ENCODE measurements at places on chromosomes 7 and 10.

DNA sequence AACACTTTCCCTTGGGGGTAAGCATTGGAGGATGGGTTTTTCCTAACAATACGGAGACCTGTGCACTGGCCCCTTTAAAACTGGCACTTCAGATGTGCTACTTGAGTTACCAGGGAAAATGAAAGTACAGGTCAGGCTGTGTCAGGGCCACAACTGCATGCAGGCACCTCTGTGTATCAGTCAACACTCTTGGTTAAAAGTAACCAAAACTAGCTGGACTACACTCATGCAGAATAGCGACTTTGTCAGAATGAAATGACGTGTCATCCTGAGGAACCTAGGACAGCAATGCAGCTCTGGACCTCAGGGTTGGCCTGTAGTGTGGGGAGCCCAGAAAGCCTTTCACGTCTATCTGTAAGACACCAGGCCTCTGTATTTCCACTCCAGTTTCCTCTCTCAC is 33.8 kb upstream of the SMKR1 start:
- no peak for DNase-seq

DNA sequence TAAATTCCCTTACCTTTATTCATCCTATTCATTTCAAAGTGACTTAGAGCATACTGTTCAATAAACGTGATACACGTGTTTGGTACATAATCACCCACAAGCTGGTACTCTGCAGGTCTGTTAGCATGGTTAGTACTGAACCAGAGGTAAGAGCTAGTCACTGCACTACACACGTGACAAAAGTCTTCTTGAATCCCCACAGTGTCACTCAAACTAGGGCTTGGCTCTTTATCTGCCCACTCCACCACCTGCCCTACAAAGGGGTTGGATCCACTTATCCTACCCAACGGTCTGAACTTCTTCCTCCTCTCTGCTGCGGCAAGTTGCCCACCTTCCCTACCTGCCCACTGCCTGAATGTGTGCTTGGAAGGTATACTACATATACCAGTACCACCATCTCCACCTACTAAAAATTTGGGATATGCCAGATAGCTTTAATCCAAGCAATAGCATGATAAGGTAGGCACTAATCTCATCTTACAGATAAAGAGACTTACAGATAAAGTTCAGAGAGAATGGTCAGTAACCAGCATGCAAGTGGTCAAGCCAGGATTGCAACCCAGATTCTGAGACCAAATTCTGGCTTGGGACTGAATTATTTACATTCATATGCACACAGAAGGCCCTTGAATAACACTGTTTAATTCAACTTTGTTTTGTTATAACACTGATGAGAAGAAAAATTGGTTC is 92.2 kb downstream of the SGMS1 start:
- no peak for DNase-seq

- DNase-seq: no peak
These were observed 160.9 kb upstream of the AGK start for GRCh38 chr7:141390339-141390738.

DNA sequence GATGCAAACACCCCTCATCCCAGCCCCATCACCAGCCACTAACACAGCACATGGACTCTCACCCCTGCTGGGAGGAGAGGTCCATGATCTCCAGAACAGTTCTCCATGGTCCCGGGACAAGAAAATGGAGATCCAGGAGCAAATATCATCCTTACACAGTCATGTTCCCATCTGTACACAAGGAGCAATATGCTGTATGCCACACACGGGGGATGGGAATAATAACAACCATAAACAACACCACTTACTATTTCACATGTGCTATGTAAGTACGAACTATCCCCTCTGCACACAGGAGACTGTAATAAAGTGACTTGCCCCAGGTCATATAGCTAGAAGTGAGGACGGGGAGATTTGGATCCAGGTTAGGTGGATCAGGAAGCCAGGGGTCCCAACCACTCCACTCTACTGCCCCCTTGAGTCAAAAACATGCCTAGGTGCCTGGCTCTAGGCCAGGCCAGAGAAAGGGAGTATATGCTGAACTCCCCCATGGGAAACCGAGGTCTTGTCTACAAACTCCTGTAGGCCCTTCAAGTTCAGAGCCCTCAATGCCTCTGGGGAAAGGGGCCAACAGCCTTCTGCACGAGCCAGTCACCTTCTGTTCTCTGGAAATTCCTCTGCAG is 34.1 kb downstream of the LRRC20 start:
- peak; percentile 8 for DNase-seq

- no peak for DNase-seq
These were observed 100.4 kb upstream of the ARHGAP21 start for GRCh38 chr10:24824124-24824523.

- DNase-seq: no peak
These were observed 14.8 kb downstream of the NFE2L3 start for GRCh38 chr7:26166684-26167266.

- DNase-seq: no peak
These were observed 16.7 kb upstream of the RSBN1L start for GRCh38 chr7:77679608-77680007.

- peak; percentile 43 for DNase-seq
These were observed 18.7 kb upstream of the CBLL1 start for GRCh38 chr7:107725138-107725740.

GRCh38 chr7:24797270-24797669 is 40.0 kb upstream of the GSDME start:
- no peak for DNase-seq

DNA sequence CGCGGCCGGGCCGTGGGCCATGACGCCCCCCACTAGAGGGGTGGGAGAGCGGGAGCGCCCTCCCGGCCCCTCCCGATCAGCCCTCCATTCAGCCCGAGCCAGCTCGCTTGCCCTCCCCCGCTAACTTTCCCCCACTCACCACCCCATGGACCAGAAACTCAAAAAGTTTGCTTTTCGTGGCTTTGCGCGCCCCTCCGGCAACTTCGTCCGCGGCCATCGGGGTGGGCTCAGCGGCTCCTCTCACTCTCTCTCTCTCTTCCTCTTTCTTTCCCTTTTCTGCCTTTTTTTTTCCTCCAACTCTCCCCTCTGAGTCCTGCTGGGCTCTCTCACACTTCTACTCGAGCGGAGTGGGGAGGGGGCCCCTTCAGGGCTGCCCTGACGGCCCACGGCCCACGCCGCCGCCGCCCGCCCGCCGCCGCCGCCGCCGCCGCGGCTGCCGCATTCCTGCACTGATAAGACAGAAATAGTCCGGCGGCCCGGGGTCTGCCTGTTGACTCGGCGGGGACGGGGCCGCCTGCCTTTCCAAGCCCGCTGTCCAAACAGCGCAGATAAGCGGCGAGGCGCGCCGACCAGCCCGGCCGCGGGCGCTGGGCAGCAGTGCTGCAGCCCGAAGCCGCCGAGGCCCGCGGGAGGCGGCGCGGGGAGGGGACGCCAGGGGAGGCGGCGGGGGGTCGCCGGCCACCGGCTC is at the start of gene SMARCD3:
SMARCD3 (minus strand) TSS at position 349 of the 688 bp plus-strand sequence; CDS start at position 217, 132 bp downstream.
- DNase-seq: peak; percentile 27

DNA sequence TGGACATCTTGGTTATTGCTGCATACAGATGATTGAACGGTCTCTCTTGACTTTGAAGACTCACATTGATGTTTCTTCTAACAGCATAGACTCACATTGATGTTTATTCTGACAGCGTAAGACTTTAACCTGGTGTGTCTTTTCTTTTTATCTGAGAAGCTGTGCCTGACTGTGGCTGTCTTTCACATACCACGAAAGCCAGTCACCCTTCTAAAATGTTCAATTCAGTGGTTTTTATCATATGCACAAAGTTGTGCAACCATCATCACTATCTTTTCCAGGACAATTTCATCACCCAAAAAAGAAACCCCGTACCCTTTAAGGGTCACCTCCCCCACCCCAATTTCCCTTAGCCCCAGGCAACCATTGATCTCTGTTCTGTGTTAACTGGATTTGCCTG is 24.7 kb downstream of the CELF2 start:
- no peak for DNase-seq

GRCh38 chr10:128277267-128277840 is 151.1 kb upstream of the MKI67 start:
- no peak for DNase-seq

- no peak for DNase-seq
These were observed 66.8 kb upstream of the COL13A1 start for GRCh38 chr10:69734797-69735468.

DNA sequence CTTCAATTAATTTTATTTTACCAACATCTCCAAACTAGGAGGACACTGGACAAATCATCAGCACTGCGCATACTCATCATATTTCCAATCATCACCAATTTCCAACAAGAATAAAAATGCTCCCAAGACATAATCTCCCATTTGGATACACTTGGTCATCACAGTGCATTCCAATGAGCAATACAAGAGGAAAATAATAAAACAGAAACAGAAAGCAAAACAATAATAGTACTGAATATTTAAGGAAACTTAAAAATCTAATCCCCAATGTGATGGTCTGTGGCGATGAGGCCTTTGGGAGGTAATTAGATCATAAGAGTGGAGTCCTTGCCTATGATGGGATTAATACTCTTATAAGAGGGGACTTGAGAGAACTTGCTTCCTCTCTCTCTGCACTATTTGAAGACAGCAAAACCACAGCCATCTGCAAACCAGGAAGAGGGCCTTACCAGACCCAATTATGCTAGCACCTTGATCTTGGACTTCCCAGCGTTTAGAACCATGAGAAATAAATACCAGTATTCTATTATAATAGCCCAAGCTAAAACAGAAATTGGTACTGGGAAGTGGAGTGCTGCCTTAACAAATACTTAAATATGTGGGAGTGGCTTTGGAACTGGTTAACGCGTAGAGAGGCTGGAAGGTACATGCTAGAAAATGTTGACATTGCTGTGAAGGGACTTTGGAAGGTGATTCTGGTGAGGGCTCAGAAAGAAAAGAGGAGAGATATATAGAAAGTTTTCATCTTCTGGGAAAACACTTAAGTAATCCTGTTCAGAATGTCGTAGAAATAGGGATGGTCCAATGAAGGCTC is 91.5 kb downstream of the JAZF1 start:
- no peak for DNase-seq

DNA sequence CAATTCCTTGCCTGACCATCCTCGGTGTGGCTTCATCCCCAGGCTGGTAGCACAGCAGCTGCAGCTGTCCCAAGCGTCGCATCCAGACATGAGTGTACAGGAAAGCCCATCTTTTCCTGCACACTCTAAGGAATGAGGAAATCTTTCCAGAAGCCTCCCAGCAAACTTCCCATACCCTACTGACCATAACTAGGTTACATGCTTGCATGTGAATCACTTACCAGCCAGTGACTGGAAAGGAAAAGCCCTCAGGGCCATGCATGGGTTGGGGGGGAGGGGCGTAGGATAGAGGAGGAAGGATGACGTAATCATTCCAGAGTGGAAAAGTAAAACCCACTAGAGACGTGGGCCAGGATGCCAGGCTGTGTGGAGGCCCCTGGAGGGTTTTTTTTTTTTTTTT is 18.9 kb upstream of the ZNF212 start:
- DNase-seq: no peak

GRCh38 chr7:7522421-7522820 is 13.3 kb downstream of the COL28A1 start:
- DNase-seq: no peak

DNA sequence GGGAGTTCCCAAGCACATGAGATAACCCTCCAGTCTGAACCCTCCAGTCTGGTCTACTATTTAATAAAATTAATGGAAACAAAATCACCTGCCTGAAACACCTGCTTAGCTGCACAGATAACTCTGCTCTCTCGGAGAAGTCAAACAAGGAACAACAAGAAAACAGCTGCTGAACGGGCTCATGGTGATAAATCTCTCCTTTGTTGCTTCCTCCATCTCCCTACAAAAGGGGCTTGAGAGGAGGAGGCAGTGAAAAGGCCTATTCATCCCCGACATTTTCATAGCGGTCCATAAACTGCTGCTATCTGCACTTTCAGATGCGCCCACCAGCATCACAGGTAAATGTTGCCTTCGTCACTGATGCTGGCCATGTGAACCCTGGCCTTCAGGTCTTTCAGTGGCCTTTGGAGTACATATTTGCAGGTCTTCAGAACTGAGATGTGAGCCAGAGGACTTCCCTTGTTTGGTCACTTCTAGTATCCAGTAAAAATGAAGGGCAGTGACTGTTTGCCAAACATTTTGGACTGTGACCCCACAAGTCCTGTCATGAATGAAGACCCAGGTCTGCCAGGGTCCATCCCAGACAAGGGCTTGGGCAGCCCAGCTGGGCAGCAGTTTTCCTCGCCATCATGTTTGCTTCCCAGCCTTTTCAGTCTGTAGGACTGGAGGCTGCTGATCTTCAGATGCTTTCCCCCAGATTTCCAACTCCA is 15.9 kb downstream of the FKBP6 start:
- peak; percentile 11 for DNase-seq

DNA sequence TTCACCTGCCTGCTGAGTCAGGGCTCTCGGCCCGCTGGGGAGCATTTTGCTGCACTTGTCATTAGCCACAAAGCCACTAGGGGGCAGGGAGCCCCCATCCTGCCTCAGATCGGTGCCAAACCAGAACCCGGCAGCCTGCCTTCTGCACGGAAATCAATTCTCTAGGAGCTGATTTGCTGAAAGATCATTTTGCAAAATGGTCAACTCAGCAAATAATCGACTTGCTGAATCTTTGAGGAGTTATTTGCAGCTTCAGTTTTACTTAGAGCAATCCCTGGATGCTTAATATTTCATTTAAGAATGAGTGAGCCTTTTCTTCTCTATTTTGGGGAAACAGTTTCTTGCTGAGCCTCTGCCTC is 1.7 kb upstream of the GIMAP8 start:
- DNase-seq: peak; percentile 78

DNA sequence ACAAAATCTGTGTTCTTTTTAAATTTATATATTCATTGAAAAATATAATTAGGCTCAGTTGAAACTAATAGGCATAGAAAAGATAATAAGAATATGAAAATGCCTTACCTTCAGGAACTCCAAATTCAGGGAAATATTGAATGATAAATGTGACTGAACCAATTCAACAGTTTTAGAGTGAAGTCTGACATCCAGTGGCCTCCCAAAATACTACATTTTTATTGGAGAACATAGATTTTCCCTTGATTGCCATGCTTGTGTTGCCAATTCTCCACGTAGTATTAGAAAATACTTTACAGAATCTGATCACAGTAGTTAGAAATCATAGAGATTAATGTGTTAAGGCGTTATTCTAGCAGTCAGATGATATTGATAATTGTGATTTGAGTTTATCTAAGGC is 1246.7 kb downstream of the GATA3 start:
- DNase-seq: no peak

DNA sequence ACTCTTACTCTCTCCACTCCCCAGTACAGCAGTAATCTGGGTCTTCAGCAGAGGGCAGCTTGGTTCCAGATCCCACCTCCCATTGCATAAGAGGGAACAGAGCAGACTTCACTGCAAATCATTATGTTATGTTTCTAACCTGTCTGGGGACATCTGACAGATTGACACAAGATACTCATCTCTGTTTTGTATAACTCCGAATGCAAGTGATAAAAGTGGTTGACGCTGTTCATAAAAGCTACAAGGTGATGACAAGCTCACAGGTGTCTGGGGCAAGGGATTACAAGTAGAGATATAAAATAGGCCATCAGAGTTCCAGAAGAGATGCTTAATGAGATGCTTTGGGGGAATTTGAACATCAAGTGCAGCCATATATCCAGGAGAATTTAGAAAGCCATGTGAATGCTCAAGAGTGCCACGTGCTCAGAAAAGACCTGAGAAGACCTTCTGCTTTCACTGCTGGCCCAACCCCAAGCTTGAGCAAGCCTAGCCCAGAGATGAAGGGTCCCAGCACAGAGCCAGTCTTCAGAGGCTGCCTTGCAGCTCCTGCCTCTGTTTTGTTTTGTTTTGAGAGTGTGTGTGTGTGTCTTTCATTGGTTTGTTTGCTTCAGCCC is 80.6 kb downstream of the VSTM2A start:
- DNase-seq: no peak
